CD4-positive, alpha-beta T cell treated with Interleukin-21 for 1 hour (primary cell): ENCODE measurements at places on chromosomes 4 and X.
A peak's percentile ranks its signal among the peaks of the same experiment; 100 is the strongest.

GRCh38 chr4:70706044-70706461 is 15.7 kb upstream of the RUFY3 start:
- DNase-seq, result no peak

DNA sequence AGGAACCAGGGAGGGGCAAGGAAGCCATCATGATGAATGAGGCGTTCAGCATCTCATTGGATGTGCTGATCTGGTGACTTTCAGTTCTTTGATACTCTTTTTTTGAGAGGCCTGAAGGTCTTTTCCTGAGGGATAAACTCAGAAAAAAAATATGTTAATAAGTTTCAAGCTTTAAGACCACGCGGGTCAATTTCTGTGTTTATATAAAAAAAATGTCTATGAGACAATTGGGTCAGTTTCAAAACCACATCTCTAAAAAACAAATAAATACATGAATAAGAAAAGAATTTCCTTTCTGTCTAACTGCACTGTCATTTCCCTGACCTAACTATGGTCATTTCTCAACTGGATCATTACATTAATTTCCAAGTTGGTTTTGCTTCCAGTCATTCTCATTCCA is 62.6 kb downstream of the TRIML1 start:
- DNase-seq, result no peak

- DNase-seq, result peak; percentile 35
Measured at GRCh38 chr4:186104114-186104889, at the start of gene FAM149A. Gene FAM149A (plus strand): TSS chr4:186104704.

DNA sequence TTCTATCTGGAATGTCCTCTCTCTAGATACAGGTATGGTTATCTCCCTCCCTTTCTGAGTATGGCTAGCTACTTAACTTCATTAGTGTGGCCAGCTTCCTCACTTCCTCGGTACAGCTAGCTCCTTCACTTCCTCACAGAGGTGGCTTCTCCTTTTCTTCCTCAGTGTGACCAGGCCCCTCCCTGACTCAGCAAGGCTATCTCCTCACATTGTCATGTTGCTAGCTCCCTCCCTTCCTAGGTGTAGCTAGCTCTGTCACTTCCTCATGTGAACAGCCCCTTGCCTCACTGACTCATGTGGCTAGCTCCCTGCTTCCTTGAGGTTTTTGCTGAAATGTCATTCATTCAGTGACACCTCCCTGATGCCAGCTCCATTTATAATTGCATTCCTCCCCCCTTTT is 67.3 kb upstream of the DDIT4L start:
- no peak for DNase-seq

DNA sequence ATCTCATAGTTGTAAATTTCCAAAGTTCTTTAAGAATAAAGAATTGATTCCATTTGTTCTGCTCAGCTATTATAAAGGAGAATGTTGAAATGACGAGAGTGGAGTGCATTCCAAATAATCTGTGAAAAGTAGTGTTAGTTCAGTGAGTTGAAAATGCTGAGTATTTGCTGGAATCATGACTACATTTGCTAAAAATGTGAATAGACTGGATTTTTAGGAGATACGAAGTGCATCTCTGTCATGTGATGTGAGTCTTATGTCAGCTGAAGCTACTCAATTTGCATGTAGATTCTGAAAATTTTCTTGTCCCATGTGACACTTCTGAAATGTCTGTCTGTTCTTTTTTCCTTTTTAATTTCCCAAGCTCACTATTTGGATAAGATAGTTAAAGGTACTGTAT is 206.0 kb downstream of the DCTD start:
- no peak for DNase-seq

GRCh38 chr4:156217236-156217635 is 263.6 kb upstream of the CTSO start:
- DNase-seq, result no peak
